Stimulated activated CD4-positive, alpha-beta T cell treated with anti-CD3 and anti-CD28 coated beads, TNF-alpha, amount 100 ng/mL, for 24 hours (primary cell): ENCODE measurements at places on chromosomes 6 and 20.
A peak's percentile ranks its signal among the peaks of the same experiment; 100 is the strongest.

GRCh38 chr20:38092915-38093314 is 59.4 kb downstream of the RPRD1B start:
- no peak for DNase-seq

DNA sequence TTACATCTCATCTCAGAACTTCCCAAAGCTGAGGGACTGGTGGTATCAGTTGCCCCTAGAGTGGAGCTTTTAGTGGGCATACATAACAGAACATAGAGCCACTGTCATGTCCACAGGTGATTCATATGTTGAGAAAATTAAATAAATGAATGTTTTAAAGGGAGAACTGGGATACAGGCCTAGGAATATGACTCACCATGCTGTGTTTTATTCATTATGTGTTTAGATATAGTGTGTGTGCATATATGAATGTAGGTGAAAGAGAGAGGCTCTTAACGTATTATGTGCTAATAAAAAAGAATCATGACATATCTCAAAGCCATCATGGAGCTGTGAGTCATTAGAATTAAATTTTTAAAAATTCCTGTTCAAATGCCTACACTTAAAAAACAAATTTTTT is 332.2 kb upstream of the RSPO3 start:
- DNase-seq: no peak

- no peak for DNase-seq
Observed at GRCh38 chr20:57545927-57546662, 14.8 kb upstream of the PCK1 start.

DNA sequence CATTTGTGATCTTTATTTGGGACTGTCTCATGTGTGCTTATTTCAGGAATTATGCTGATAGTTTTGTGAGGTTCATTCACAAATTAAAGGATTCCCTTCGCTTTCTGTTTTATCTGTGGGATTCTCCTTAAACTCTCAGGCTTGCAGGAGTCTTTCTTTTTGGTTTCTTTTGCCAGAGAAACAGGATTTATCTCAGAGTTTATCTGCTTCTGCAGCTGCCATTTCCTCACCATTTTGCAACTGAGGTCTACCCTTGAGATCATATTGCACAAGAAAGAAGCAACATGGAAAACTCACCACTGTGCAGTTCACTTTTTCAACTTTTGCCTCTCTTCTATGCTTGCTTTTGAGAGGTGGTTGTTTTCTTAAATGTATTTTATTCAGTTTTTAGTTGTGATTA is 201.0 kb downstream of the PRL start:
- DNase-seq: no peak

- no peak for DNase-seq
Observed at GRCh38 chr6:119430805-119431204, 81.2 kb upstream of the MAN1A1 start.

- no peak for DNase-seq
Observed at GRCh38 chr6:38168699-38169098, 349.2 kb downstream of the ZFAND3 start.

- no peak for DNase-seq
Observed at GRCh38 chr20:60662307-60662706, 589.8 kb upstream of the CDH4 start.

GRCh38 chr6:148738946-148739821 is 7.6 kb upstream of the UST start:
- no peak for DNase-seq

DNA sequence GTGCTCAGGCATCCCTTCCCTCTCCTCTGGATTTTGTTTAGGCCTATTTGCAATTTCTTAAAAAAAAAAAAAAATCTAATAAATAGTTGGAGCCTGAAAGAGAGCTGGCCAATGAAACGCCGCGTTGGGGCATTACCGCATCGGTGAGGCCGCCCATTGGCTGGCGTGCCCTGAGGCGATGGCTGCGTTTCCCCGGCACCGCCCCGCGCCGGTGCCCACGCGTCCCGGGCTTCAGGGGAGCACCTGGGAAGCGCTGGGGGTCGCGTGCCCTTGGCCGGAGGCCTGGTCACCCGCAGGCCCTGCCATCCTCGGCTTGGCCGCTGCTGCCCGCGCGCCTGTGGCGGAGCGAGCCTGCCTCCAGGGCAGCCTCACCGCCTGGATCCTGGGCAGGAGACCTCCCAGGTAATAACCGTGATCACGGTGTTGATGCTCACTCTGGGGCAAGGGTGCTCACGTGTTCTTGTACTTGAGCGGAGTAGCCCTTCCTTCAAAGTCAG is 155.4 kb downstream of the NRN1 start:
- DNase-seq: peak; percentile 49

GRCh38 chr6:27679964-27680694 is 207.2 kb upstream of the ZNF184 start:
- DNase-seq: no peak

GRCh38 chr20:46631874-46632446 is 19.3 kb downstream of the SLC13A3 start:
- DNase-seq: no peak

DNA sequence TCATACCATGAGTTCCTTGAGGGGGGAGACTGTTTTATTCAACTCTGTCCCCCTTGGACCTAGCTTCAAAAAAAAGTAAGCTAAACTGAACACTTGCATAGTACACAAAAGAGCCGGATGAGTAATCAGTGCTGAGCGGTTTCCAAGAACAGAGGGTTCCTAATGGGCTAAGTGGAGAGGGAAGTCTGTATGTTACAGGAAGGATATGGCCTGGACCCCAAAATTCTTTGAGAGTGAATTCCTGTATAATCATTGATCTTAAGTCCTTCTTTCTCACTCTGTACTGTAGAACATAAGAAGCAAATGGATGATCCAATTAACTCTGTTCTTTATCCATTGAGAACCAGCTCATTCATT is 324.7 kb upstream of the CNR1 start:
- DNase-seq: no peak

DNA sequence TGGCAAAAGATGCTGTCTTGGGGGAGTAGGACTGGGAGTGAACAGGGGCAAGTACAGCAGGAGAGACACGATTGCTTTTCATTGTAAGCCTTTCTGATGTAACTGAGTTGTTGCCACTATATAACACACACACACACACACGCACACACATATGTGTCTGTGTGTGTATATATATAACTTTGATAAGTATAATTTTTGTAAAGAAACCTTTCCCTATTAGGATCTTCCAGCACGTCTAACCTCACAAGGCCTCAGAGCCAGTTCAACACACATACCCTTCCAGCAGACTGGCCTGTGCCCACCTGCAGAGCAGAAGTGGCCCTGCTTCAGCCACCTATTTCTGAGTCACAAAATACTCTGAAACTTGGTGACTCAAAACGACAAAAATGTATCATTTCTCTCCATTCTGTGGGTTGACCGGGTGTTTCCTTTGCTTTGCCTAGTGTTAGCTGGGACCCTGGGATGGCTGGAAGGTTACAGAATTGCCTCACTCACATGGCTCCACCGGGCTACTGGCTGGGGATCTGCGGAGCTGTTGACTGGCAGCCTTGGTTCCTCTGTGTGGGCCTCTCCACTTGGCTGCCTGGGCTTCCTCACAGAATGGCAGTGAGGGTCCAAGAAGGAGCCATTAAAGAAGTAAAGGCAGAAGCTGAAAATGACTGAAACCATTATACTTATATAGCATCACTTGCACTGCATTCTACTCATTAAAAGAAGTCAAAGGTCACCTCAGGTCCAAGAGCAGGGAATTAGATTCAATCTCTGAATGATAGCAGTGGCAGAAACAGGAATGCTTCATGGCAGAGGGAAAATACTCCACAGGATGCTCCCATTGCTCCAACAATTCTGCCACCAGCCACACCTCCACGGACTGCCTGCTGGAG is 126.4 kb downstream of the BANF2 start:
- no peak for DNase-seq

DNA sequence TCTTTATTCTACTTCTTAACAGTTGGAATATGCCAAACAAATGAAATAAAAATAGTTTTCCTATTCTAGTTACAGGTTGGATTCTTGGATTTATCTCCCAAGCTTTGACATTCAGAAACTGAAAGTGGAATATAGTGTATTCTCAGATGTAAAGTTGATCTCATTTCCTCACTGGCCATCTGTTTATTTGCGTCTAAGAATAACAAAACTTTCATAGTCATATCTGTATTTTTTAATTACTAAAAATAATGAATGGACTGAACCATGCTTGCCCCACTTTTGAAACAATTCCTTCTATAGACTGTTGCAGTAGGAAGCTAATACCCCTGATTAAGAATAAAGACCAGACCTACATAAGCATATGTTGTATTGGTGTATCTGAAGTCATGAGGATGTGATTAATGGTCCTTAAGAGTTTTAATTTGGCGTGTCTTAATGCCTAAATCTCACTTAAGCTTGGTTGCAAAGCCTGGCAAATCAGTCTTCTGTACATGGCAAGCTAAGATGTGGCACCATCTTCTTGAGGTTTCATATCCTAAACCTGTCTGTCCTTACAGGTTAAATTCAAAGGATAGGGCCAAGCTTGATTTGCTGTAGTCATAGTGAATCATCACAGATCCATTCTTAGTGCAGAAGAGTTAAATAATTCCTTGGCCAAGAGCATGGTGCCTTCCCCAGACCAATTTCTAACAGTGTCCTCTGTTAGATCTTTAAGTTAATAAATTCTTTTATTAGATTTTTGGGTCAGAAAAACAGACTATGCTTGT is 58.9 kb downstream of the FOXO3 start:
- DNase-seq: no peak

- DNase-seq: peak; percentile 63
Observed at GRCh38 chr6:106979435-106979884, 4.9 kb upstream of the CD24 start.

- no peak for DNase-seq
Observed at GRCh38 chr6:85424981-85425380, 24.9 kb upstream of the NT5E start.

- DNase-seq: no peak
Observed at GRCh38 chr6:45712786-45713185, 302.9 kb downstream of the CLIC5 start.

GRCh38 chr6:152905551-152906299 is 77.1 kb downstream of the FBXO5 start:
- no peak for DNase-seq

DNA sequence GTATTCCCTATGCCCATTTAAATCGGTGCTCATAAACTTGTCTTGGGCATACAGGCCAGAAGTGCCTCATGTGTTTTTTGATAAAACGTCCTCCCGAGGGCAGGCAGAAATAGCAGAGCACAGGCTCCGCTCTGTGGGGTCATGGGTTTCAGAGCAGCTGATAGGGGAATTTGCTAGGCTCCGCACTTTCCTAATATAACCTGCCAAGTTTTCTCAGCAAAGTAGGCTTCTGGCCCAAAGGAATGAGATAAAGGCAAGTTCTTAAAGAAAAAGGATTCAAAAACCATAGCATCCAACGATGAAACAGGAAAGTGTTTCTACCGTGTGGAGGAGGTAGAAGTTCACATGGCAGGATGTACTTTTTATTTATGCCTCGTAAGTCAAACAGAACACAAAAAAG is 69.8 kb upstream of the RALGAPA2 start:
- no peak for DNase-seq

- DNase-seq: no peak
Observed at GRCh38 chr6:28727559-28728211, 196.1 kb downstream of the TRIM27 start.

DNA sequence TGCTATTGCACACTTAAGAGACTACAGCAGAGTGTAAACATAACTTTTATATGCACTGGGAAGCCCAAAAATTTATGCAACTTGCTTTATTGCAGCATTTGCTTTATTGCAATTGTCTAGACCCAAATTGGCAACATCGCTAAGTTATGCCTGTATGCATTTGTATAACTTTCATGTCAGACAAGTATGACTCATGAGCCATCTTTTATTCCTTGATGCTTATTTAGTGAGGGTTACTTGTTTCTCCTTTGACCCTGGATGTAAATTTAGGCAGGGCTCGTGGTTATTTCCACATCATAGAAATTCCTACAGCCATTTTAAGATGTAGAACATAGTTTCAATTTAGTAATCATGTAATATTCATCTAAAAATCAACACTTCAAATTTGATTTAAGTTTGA is 130.3 kb upstream of the LY86 start:
- DNase-seq: no peak

GRCh38 chr20:1301031-1301529 is 27.9 kb downstream of the SDCBP2 start:
- DNase-seq: no peak
